ENCODE measurements at places on chromosomes 13 and 19.

DNA sequence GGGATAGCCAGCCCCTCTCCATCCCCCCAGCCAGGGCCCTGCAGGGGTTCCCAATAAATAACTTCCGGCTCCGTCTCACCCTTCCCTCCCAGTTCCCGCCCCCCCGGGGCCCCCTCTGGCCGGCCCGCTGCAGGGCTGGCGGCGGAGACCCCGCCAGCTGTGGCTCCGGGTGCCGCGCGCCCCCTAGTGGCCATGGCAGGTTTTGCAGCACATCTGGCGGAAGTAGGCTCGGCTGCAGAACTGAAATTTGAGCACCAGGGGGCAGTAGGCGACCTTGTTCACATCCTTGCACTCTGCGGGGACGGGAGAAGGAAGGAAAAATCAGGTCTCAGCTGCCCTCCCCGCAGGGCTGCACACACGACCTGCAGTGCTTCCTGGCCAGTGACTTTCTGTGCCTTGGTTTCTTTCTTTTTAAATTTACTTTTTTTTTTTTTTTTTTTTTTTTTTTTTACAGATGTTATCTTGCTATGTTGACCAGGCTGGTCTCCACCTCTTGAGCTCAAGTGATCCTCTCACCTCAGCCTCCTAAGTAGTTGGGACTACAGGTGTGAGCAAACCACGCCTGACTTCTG is 3.6 kb upstream of the MYO1F start:
- DNase-seq: peak; percentile 91

DNA sequence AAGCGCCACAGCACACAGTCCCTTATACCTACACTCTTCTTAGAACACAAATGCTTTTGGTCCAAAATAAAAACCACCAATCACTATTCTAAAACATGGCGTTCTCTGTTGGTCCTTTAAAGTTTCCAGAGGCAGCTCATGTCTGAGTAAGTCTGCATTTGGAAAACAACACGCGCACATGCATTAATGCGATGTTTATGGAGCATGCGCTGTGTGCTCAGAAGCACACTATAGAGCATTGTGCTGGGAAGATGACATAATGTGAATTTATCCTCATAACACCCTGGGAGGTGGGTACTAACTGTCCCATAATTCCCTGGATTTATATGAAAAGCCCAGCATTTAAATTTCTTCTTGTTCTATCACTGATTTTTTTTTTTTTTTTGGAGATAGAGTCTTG is 10.7 kb downstream of the ZNF682 start:
- DNase-seq: no peak

GRCh38 chr13:76646946-76647345 is 239.3 kb downstream of the KCTD12 start:
- no peak for DNase-seq

- no peak for DNase-seq
These were observed 14.7 kb downstream of the TECR start for GRCh38 chr19:14544047-14544446.

DNA sequence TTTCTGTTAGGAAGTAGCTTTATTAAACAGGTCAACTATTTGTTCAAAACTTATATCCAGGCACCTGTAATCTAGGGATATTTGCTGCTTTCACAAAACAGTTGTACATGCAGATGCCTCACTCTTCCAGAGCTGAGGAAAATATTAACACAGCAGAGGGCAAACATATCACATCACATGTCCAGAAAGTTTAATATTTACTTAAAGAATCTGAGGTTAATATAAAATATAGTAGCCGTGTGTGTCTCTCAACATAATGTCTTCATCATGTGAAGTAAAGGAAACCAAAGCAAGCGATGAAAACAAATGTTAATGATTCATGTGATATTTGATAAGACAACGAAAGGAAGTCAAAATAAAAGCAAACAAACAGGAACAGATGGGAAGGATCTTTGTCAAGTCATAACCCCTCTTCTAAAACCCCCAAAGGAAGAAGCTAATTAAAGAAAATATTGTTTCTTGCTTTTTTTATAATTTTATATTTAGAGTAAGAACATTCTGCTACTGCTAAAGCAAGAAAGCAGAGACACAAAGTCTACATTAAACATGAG is 418.8 kb downstream of the DACH1 start:
- DNase-seq: no peak

DNA sequence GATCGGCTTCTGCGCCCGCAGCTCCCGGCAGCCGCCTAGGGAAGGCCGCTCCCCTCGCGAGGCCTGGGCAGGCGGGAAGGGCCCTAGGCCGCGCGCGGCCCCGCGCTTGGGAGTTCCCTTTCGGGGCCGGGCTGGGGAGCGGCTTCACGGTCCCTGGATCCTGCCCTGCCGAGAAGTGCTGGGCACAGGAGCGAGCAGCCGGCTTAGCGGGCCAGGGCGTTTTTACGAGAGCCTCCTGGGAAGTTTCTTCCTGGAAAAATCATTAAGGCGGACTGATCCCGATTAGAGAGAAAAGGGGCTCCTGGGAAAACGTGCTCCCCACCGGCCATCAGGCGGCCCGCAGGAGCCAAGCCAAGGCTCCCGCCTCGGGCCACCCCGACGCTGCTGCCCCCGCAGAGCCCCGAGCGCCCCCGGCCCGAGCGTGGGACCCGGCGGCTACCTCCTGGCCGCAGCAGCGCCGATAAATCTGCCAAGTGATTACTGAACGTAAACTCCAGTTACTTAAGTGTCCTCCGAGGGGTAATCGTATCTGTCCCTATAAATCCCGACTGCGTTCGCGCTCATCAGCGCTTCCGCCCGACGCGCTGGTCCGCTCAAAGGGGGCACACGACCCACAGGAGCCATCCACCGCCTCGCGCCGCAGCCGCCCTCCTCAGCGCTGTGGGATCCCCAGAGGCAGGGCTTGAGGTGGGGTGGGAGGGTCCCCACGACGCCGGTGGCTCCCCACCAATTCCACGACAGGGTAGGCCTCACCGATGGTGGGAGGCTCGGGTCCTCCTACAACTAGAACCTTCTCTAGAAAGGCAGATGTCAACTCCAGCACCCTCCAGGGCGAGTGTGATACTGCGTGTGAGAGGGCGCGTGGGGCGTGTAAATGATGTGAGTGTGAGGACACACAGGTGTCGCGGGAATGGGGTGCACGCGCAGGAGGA is 2.8 kb downstream of the ZIC5 start:
- no peak for DNase-seq

GRCh38 chr13:32903720-32904119 is 112.5 kb upstream of the KL start:
- DNase-seq: no peak

DNA sequence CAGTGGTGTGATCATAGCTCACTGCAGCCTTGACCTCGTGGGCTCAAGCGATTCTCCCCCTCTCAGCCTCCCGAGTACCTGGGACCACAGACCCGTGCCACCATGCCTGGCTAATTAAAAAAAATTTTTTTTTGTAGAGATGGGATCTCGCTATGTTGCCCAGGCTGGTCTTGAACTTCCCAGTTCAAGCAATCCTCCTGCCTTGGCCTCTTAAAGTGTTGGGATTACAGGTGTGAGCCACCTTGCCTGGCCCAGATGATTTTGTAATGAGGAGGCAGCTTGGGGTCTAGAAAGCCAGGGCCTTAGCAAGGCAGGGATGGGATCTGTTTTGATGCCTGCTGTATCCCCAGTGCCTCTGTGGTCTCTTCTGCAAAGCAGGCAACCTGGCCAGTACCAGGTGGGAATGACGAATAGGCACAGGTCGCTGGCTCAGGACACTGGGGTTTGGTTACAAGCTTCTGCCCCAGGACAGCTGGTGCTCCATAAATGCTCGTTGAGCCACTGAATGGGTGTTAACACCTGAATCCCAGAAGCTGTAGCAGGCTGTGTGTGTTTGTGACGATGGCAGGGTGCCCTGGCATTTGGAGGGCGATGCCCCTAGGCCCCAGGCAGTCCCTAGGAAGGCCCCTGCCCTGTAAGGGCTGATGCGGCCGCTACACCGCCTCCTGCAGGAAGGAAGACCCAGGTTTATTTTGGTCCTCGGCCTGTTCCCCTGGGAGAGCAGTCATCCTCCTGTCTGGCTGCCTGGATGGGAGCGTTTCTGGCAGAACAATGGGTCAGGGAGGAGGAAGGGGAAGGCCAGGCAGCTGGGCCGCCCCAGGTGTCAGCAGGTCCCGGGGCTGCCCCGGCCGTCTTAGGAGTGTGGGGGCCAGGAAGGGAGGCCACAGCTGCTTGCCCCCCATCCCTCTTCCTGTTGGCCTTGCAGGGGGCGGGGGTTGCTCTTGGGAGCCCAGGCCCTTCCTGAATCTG is 8.6 kb downstream of the TNFAIP8L1 start:
- DNase-seq: no peak

DNA sequence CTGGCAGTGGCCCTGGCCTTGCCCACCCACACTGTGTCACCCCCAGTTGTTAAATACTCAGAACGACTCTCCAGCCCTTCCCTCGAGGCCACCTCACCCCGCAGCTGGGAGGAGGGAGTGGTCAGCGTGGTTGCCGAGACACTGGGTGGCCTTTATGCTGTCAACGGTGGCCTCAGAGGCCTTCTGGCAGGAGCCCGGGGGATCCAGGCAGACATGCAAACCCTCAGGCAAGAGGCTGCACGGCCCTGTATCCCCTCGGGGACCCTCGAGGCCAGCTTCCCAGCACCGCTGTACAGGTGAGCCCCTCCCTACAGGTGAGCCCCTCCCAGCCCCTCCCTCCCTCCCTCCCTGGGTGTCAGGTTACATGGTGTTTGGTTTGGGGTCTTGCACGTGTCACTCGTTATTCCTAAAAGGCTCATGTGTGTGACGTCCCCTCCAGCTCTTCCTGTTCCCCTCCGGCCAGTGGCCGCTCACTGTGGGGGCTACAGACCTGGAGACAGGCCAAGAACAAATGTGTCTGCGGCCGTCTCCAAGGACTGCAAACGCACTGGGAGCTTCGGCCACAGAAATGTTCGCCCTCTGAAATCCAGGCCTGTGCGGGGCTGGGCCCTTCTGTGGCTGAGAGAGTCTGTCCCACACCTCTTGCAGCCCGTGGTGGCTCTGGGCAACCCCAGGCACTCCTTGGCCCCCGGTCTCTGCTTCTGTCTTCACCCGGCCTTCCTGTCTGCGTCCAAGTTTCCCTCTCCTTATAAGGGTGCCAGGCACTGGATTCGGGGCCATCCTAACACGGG is at the start of gene TEKTIP1:
Gene TEKTIP1, plus strand, starts transcription at position 210 of the 791 bp plus-strand sequence. Its CDS starts 4 bp downstream, at position 214.
- no peak for DNase-seq
